ENCODE measurements at places on chromosomes 12 and 14.

- DNase-seq: peak; percentile 61
Observed at GRCh38 chr12:121803861-121804416, at the start of gene SETD1B. Gene SETD1B, plus strand, starts transcription at chr12:121804009. Its CDS starts 729 bp downstream, at chr12:121804738.

DNA sequence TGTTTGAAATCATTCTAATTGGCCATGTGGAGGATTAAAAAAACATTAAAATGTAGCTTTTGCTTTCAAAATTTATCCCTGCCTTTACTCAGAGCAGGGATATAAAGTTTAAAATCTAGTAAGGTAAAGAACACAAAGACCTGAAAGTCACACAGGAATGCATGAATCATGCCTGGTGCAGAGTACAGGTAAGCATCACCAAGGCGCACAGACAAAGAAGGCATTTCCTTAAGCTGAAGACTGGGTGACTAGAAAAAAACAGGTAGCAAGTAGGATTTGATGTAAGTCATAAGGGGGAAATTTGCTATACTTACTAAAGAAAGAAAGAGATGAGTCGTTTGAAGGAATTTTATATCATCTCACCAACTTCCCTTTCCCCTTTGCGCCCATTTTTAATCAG lies 405.6 kb downstream of the GXYLT1 start:
- no peak for DNase-seq

GRCh38 chr12:15234508-15234907 lies 13.3 kb upstream of the RERG start:
- DNase-seq: no peak

DNA sequence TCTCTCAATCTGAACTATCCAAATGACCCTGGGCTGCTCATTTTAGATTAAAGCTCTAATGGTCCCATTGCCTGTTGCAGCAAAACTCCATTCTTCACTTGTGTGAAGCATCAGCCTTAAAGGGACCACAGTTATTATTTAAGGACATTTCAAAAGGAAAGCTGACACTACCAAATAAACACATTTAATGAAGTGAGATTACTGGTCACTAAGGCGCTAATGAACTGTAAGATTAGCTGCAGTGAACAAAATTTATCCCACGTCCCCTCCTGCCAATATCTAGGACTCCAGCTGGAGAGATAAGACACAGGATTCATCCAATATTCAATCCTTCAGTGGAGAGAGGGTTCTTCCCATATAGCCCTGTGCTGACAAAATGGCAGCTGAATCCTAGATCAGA lies 1029.2 kb upstream of the SEL1L start:
- DNase-seq: peak; percentile 14

- no peak for DNase-seq
Observed at GRCh38 chr12:39619316-39619659, 315 bp downstream of the ABCD2 start.

DNA sequence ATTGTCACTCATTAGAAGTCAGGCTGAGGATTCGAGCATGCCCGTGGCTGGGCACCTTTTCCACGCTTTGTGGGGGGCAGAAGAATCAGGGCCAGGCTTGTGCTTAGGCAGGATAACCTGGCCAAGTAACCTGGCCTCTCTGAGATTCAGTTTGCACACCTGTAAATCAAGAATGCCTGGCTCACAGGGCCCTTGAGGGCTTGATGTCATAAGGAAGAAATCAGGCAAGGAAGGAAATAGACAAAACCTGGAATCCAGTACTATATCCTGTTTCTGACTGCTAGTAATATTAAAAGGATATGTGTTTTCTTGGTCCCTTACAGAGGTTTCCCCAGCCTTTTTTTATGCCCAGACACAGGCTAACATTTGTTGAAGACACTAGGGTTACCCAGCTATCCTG lies 91.9 kb downstream of the SAMD4A start:
- no peak for DNase-seq

GRCh38 chr12:2429032-2429431 lies 365.7 kb upstream of the FKBP4 start:
- no peak for DNase-seq

DNA sequence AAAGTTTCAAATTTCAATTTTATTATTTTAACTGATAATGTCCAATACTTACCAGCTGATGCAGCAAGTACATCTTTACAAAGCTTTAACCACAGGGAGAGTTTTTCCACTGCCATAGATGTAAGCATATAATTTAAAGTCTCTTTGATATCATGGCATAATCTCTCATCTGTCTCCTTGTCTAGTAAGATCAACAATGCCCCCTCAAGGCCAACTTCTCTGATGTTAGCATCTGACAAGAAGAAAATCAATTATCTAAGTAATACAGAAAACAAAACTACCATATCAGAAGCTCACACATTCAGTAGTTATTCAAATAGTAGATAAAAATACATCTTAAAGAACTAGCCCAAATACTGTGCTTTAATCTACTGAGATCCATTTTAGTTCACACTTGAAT lies 94.2 kb downstream of the HEATR5A start:
- peak; percentile 9 for DNase-seq

DNA sequence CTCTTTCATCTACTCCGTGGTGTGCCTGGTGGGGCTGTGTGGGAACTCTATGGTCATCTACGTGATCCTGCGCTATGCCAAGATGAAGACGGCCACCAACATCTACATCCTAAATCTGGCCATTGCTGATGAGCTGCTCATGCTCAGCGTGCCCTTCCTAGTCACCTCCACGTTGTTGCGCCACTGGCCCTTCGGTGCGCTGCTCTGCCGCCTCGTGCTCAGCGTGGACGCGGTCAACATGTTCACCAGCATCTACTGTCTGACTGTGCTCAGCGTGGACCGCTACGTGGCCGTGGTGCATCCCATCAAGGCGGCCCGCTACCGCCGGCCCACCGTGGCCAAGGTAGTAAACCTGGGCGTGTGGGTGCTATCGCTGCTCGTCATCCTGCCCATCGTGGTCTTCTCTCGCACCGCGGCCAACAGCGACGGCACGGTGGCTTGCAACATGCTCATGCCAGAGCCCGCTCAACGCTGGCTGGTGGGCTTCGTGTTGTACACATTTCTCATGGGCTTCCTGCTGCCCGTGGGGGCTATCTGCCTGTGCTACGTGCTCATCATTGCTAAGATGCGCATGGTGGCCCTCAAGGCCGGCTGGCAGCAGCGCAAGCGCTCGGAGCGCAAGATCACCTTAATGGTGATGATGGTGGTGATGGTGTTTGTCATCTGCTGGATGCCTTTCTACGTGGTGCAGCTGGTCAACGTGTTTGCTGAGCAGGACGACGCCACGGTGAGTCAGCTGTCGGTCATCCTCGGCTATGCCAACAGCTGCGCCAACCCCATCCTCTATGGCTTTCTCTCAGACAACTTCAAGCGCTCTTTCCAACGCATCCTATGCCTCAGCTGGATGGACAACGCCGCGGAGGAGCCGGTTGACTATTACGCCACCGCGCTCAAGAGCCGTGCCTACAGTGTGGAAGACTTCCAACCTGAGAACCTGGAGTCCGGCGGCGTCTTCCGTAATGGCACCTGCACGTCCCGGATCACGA lies 2.2 kb downstream of the SSTR1 start:
- DNase-seq: no peak

DNA sequence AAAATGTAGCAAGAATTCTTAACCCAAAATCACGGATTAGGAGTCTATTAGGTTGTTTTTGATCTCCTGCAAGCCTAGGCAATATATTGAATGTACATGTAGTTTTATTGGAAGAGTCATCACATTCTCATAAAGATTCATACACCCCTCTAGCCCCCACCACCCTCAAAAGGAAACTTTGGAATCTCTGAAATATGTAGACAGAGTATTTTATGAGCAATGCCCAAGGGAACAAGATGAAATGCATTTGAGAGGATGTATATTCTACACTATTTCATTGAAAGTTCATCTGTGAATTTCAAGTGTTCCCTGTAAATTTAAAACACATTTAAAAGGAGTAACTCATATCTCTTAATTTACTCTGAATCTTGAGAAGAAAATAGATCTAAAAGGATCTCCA lies 103.7 kb downstream of the SYT1 start:
- no peak for DNase-seq

DNA sequence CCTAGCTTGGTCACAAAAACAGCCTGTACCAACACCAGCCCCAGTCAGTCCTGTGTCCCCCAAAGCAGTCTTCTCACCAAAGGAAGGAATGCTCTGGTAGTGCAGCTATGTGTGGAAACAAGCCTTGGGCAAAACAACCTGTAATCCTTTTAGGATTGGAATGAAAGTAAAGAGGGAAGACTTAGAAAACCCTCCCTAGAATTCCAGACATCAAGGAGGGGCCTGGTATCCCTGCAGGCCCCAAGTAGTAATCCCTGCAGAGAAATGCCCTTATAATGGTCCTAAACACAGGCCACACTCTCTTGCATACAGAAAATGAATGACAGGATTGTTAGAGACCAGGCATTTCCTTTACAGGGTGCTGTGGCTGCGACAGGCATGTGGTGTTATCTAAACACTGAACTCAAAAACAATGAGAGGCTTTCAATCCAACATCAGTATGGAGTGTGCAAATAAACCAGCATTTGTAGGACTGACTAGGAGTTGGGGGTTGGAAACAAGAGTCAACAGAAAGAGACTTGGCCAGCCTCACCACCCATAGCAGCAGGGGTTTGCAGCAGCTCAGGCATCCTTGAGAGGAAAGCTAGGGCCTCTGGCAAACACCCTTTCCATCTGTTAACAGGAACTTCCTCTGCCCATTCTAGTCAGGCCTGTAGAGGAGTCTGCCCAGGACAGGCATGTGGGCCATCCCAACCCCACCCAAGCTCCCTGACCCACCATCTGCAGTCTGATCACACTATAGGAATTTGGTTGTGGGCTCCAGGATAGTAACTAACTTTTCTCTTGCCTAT lies 59.1 kb downstream of the DCAF5 start:
- peak; percentile 28 for DNase-seq

DNA sequence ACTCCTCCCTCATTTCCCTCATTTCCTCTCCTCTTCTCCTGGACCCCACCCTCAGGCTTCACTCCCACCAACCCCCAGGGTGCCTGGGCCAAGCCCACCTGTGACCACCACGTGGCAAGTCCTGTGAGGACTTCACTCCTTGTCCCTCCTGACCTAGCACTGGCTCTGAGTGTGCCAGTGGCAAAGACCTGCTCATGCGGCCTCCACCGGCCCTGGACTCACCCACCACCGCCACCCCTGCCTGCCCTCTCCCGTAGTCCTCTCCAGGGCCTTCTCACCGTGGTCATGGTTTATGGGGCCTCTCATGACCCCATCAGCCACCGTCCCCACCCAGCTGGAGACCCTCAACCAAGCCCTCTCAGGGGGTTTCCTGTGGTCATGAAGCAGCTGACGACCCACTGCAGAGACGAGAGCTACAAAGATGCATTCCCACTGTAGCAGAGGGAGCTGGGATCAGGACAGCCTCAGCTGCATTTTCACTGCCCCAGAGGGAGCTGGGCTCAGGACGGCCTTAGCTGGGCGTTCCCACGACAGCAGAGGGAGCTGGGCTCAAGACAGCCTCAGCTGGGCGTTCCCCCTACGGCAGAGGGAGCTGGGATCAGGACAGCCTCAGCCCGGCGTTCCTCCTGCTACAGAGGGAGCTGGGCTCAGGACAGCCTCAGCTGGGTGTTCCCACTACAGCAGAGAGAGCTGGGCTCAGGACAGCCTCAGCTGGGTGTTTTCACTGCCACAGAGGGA lies 3.2 kb upstream of the C14orf180 start:
- no peak for DNase-seq

GRCh38 chr14:28077021-28077420 lies 689.6 kb upstream of the FOXG1 start:
- DNase-seq: no peak

- no peak for DNase-seq
Observed at GRCh38 chr14:104423701-104424405, 155.7 kb upstream of the C14orf180 start.

DNA sequence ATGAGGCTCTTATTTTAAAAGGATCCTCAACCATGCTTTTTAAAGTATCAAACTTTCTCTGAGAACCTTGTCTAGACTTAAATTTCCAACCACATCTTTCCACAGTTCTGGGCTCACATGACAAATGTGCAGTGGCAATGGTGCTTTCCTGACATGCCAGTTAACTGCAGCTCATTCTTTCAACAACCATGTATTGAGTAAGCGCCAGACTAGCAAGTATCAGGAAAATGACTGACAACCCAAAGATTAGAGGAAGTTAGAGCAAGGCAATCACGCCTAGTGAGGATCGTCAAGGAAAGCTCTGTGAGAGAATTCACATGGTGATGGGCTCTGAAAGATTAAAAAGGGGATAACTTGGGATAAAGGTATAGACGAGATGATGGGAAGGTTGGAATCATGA lies 35.8 kb downstream of the FLVCR2 start:
- no peak for DNase-seq

- no peak for DNase-seq
Observed at GRCh38 chr12:58252914-58253313, 311.5 kb downstream of the ATP23 start.

DNA sequence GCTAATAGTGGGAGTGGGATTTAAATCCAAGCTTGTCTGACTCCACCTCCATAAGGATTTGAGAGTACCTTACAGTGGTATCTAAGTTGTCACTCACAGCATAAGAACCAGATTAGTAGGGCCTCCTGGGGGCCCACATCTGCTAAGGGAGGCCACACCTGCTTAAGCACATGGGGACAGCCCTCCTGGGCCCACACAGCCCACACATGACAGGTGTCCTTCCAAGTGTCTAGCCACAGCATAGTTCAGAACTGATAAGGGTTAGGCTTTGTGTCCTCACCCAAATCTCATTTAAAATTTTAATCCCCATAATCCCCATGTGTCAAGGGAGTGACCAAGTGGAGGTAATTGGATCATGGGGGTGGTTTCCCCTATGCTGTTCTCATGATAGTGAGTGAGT lies 186.0 kb upstream of the HMGA2 start:
- DNase-seq: no peak

- no peak for DNase-seq
Observed at GRCh38 chr12:131040491-131040890, 86.8 kb downstream of the ADGRD1 start.

DNA sequence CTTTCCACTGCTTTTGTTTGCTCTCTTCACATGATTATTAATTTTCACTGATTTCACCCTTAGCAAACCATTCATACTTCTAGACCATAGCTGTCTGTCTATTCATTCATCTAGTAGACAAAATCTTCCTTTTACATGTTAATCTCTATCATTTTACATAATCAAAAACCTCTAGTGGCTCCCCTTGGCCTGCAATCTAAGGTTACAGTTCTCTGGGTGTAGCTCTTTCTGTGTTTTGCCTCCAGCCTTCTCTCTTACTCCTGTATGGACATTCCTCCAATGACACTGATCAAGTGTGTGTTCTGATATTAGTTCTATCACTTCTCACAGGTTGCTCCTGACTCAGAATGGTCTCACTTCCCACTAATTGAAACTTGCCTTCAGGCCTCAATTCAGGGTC lies 56.4 kb downstream of the PRKCH start:
- no peak for DNase-seq

DNA sequence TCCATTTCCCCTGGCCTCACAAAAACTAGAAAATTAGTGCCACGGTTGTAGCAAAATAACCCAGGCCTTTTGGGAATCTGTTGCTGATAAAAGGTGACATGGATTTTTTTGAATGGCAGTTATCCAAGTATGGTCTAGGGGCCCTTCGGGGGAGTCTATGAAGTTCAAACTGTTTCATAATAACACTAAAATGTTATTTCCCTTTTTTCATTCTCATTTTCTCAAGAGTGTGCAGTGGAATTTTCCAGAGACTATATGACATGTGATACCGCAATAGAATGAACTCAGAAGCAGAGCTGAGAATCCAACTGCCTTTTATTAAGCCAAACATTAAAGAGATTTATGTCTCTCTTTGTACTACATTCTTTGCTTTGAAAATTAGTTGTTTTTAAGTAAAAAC lies 26.9 kb downstream of the GSTZ1 start:
- peak; percentile 20 for DNase-seq

GRCh38 chr12:56530390-56531055 lies 8.9 kb downstream of the RBMS2 start:
- DNase-seq: no peak

GRCh38 chr14:37091651-37092050 lies 80.8 kb downstream of the SLC25A21 start:
- DNase-seq: no peak

- DNase-seq: no peak
Observed at GRCh38 chr14:79466938-79467527, 744.3 kb downstream of the DIO2 start.

All from lung (tissue), 17 donors.